ENCODE measurements at places on chromosomes 6 and 20.

GRCh38 chr6:157614026-157614568 is 208.9 kb upstream of the SNX9 start:
- DNase-seq: no peak

DNA sequence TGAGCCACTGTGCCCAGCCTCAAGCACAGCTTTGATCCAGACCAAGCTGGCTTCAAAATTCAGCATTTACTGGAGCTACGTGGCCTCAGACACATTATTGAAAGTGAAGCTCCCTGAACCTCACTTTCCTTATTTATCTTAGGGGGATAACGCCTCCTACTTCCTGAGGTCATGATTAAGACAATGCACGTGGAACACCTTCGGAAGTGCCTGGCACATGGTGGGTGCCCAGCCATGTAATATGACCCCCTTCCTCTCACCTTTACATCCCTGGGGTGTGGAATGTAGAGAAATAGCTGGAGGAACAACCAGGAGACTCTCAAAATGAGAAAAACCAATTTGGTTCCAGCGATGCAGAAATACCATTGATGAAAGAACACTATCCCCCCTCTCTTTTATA is 1.6 kb upstream of the CLPS start:
- no peak for DNase-seq

- no peak for DNase-seq
Measured at GRCh38 chr6:14269436-14269835, 151.9 kb downstream of the CD83 start.

DNA sequence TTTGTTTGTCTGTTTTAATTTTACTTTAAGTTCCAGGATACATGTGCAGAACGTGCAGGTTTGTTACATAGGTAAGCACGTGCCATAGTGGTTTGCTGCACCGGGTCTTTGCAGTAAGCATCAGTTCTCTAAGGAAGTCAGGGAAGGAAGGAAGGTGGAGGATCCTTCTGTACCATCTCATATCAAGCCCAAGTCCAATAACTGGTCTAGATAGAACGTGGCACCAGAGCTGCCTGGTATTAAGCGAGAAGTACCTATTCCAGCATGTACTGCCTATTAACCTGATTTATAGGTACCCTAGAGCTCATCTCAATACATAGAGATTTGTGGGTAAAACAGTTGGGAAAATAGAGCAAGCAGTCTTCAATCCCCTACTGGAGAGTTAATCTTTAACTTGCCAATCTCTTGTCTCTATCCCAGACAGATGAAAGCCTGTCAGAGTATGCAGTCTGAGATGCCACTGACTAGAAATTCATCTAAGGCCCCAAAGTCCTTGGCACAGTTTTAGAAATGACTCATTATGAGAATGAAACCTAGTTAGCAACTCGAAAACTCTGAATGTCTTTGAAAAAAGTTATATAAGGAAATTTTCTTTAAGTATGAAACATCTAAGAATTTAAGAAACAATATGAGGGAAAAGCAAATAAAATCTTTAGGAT is 144.9 kb downstream of the TFAP2A start:
- no peak for DNase-seq

GRCh38 chr6:30657454-30657853 is 10.5 kb downstream of the C6orf136 start:
- no peak for DNase-seq

All from activated CD4-positive, CD25-positive, alpha-beta regulatory T cell treated with anti-CD3 and anti-CD28 coated beads, Interleukin-2, amount 50 U/mL, for 72 hours (primary cell).